NK-92 treated with Interleukin-12 subunit alpha and Interleukin-12 subunit beta, amount 100 ng/mL, for 24 hours (cell line): ENCODE measurements at places on chromosomes 5 and 9.

DNA sequence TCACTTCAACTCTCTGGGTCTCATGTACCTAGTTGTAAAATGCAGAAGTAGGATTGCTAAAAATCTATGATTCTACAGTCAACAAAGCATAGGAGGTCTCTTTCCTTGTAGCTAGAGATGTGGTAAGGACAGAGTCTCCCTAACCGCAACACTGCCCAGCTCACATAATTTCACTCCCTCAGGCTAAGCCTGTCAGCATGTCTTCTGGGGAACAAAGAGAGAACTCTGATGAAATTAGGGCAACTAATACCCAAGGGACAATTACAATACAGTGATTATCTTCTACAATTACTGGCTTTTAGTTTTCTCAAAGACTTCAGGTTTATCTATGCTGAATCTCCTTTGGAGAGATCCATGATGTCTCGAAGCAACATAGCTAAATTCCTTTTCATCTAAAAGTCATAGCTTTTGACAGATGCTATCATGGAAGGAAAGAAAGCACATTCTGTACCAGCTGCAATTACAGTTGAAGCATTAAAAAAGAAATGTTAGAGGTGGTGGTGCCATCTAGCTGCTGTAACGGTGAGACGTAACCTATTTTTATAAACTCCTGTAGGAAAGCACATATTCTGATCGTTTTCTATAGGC is 141.1 kb upstream of the TARS1 start:
- no peak for DNase-seq

GRCh38 chr5:145982572-145983318 is 46.4 kb downstream of the SH3RF2 start:
- DNase-seq = no peak

DNA sequence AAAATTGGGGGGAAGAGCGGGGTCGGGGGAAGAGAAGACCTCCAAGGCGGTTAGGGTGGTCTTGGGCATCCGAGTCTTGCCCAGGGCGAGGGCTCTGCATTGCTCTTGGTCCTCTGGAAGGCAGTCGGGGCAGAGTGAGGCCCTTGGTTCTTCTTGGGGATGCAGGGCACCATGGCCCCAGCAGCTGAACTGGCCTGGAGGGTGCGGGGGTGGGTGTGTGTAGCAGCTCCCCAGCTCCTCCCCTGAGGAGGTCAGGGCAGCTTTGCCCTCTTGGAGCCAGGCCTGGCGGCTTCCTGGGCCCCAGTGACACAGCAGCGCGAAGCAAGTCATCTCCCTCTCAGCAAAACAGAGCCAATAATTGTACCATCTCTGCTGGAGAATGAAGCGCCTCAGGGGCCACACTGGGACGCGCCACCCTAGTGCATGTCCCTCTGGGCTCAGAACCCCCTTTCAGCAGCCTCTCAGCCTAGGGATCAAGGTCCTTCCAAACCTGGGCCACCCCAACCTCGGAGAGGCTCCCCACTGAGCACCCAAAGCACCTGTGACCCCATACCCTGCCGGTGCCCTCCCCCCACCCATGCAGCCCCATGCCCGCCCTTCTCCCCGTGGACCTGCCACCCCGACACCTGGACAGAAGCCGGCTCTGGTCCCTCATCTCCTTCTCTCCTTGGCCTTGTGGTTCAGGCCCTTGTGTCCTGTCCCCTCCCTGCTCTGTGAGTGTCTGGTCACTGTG is 10.4 kb upstream of the RXRA start:
- DNase-seq = no peak

DNA sequence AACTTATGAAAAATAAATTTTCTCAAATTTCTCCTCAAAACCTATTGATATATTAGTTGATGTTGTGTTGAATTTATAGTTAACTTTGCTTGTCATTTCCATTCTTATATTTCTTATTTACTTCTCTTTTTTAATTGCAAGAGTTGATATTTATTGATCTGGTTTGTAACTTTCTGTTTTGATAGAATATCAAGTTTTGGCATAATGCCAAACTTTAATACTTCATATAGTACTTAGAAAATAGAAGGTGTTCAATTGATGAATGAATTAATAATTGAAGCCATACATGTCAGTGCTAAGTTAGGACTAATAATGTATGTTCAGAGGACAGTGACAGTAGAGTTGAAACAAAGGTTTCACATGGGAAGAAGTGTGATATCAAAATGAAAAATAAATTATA is 27.9 kb downstream of the ERCC6L2 start:
- no peak for DNase-seq

DNA sequence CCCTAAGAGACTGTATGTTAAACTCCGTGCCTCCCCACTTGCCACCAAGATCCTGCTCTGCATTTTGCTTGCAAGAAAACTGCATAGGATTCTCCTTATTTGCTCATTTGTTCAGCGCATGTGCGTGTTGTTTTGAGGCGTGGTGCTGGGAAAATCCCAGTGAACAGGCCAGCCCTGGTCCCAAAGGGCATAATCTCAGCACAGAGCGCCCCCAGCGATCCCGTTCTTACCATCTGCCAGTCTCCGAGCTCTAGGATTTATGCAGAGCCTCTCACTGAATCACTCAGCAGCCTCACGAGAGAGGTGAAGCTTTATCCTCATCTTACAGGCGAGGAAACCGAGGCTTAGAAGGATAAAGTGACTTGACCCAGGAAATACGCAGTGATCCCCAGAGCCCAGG is 11.5 kb downstream of the PRRX2 start:
- no peak for DNase-seq

DNA sequence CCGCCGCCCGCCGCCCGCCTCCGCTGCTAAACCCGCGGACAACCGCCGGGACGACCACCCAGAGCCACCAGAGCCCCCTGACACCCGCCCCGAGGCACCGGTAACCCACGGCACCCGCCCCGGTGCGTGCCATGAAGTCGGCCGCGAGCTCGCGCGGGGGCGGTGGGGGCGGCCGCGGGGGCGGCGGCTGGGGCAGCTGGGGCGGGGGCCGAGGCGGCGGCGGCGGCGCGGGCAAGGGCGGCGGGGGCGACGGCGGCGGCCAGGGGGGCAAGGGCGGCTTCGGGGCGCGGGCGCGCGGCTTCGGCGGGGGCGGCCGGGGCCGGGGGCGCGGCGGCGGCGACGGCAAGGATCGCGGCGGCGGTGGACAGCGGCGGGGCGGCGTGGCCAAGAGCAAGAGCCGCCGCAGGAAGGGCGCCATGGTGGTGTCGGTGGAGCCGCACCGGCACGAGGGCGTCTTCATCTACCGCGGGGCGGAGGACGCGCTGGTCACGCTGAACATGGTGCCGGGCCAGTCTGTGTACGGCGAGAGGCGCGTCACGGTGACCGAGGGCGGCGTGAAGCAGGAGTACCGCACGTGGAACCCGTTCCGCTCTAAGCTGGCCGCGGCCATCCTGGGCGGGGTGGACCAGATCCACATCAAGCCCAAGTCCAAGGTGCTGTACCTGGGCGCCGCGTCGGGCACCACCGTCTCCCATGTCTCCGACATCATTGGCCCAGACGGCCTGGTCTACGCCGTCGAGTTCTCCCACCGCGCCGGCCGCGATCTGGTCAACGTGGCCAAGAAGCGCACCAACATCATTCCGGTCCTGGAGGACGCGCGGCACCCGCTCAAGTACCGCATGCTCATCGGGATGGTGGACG is 499 bp downstream of the FBLL1 start:
- no peak for DNase-seq

GRCh38 chr5:85049020-85049419 is 664.3 kb upstream of the EDIL3 start:
- DNase-seq = no peak

- no peak for DNase-seq
Measured at GRCh38 chr9:137273095-137273490, 4.4 kb upstream of the TOR4A start.

DNA sequence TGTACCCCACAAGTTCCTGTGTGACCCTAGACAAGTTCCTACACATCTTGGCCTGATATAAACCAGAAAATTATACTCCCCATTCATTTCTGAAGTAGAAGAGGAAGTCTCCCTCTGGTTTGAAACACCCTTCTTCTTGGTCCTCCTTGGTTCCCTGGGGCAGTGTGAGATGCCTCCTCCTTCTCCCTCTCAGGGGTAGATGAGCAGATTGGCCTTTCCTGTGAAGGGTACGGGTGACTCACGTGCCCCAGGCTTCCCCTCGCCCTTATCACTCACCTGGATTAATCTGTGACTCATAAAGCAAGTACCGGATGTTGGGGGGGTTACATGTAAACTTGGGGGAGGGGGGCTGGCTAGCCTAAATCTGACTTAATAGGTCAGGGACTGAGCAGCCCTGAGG is 11.1 kb upstream of the AQP3 start:
- DNase-seq = peak; percentile 24

DNA sequence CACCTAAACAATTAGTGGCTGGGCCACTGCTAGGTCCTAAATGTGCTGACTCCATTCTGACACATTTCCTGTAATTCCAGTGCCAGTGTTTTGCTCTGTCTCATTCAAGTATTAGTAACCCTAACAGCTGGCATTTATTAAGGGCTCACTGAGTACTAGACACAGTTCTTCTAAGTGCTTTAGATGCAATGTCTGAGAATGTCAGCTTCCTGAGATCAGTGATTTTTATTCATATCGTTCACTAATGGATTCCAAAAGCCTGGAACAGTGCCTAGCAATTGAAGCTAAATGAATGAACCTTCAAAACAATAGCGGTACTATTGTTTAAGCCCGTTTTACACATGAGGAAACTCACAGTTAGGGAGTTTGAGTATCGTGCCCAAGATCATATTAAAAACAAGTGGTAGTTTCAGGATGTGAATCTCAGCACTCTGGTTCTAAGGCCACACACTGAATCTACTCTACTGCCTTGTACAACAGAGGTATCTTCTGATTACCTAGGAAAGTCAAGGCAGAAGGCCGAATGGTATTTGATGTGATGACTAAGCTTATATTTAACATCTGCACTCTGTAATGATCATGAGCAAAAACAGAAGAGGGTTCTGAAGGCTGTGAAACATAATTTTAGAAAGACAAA is 304.0 kb downstream of the PJA2 start:
- DNase-seq = no peak

GRCh38 chr5:83490203-83490602 is 18.7 kb downstream of the VCAN start:
- DNase-seq = no peak

GRCh38 chr9:35110327-35110761 is 5.3 kb downstream of the ATOSB start:
- DNase-seq = no peak
